HEK293T (cell line): ENCODE measurements at places on chromosomes 4 and X.

DNA sequence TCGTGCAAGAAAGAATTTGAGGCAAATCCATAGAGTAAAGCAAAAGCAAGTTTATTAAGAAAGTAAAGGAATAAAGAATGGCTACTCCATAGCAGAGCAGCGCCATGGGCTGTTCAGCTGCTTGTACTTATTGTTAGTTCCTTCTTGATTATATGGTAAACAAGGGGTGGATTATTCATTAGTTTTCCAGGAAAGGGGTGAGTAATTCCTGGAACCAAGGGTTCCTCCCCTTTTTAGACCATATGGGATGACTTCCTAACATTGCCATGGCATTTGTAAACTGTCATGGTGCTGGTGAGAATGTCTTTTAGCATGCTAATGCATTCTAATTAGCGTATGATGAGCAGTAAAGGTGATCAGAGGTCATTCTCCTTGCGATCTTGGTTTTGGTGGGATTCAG, 23.5 kb upstream of the CEP135 start:
- DNase-seq, result no peak

DNA sequence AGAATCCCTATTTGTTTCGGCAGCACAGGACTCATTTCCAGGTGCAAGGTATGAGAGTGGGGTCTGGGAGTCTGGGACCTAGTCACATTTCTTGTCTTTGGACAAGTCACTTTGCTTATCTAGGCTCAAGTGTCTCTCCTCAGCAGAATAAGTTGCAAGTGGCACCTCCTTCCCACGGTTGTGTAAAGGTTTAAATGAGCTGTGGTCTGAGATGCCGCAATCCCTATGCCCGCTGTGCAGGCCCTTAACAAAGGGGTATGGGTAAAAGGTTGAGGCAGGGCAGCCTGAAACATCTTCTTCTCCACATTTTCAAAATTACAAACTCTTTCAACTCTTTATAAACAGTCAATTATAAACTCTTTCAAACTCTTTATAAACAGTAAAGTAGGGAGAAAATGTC, 93.7 kb downstream of the RTL5 start:
- no peak for DNase-seq

- DNase-seq, result no peak
Measured at GRCh38 chr4:144190009-144190408, 49.5 kb upstream of the GYPA start.

DNA sequence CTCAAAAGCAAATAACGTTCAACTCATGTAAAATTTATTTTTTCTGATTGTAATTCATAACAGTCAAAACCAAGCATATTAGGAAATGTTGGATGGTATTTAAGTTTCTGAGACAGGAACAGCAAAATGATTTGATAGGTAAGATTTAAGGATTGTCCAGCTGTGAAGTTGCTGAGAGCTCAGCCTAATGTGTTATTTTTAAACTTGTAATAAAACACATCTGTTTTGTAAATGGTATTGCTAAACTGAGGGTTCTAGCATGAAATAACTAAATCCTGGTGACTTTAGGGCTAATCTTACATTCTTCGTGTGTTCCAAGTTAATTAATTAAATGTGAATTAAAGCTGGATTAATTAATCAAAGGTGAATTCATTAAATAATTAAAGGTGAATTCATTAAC, 13.3 kb downstream of the TLR10 start:
- no peak for DNase-seq

- no peak for DNase-seq
Measured at GRCh38 chr4:187268940-187269339, 545.3 kb upstream of the FAT1 start.

DNA sequence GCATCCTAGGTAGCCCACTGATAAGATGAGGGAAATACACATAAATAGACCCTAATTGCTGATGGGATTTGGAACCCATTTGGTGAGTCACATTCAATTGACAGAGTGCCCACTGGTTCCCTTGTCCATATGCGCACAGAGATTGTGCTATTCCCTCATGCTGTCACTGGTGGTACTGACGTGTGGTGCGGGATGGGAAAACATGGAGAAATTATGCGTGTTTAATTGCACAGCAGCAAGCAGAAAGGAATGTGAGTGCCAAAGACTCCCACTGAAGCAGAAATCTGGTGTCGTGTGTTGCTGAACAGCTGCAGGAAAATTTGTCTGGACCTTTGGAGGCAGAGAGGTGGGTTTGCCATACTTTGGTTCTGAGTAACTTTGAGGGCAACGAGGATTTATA, 92.2 kb downstream of the NHSL2 start:
- no peak for DNase-seq
